Stromal cell of bone marrow (primary cell): ENCODE measurements at places on chromosomes 1 and 21.

DNA sequence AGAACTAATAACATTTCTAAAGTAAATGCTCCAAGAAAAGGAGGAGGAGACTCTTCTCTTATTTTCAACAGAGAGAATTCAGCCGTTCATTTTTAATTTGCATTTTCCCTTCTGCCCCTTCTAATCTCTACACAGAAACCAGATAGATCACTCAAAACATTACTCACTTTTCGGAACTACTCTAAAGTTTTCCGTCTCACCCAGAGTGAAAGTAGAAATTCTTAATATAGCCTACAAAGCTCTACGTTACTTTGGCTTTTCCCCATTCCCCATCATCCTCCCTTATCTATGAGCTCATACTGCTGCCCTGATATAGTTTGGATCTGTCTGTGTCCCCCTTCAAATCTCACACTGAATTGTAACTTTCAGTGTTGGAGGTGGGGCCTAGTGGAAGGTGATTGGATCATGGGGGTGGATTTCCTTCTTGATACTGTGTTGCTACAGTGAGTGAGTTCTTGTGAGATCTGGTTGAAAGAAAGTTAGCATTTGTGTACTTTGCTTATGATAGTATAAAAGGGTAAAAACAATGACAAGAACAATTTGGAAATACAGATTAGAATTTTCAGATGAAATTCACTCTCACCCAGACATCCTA lies 188.2 kb downstream of the AMY1C start:
- DNase-seq: no peak

DNA sequence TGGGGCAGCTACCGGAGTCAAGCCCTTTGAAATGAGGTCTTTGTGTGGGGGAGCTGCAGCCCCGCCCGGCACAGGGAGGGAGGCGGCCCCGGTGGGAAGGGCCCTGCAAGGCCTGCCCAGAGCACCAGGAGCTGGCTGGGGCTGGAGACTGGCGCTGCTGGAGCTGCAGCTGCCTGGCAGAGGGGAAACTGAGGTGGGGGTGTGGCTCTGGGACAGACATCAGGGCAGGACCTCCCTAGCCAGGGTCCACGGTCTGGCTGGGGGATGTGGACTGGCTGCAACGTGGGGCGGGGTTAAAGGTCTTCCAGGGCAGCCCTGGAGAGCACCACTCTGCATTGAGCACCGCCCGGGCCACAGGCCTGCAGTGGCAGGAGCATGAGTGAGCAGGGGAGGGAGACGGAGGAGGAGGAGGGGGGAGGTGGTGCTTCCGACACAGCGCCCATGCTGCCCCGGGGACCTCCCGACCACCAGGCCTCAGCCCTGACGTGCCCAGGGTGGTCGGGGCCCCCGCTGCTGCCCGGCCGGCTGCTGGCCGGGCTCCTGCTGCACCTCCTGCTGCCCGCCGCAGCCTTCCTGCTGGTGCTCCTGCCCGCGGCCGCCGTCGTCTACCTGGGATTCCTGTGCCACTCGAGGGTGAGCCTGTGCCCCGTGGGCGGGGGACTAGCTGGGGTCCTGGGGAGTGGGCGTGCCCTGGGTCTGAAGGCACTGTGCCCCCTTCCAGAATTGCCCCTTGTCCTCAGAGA lies 4.8 kb upstream of the ANKRD65 start:
- DNase-seq: no peak

DNA sequence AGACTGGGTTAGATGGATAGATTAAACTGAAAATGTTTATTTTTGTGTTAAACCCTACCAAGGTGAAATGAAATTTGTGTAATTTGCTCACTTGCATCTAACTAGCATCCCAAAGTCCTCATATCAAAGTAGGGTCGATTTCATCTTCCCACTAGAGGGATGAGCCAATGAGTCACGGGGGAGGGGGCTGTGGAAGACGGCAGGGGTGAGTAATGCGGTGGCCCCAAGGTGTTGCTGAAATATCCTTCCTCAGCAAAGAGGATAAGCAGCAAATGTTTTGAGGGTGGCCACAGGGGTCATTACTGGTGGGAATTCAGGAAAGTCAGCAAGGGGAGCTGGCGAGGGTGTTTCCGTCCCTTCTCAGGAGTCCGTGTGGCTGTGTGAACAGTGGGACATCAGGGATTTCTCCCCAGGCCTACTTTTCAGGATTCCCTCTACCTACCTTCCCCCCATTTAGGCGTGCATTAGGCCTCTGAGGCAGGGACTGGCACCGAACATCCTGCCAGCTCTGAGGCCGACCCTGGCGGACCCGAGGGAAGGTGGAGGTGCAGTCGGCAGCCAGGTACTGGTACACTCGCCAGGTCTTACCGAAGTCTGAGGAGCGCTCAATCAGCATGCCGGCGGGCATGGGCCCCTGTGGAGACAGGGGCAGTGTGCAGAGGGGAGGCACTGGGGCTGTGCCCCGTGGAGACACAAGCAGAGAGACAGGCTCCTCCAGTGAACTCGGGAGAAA lies 18.1 kb downstream of the LAMB3 start:
- no peak for DNase-seq

DNA sequence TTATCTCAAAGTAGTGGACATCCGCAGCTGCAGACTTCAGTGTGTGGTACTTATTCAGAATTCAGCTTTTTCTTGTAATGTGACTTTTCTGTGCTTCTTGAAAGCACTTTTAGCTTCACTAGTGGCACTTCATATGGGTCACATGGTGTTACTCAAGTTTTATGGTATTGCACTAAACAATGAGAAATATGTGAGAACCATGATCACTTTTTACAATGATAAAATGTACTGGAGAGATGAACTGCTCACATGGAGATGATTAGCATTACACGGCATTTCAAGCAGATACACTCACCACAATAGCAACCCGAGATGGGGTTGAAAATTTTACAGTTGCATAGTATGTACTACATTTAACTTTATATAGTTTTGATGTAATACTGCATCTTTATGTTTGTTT lies 40.1 kb upstream of the GPR52 start:
- no peak for DNase-seq

- no peak for DNase-seq
Measured at GRCh38 chr1:52867087-52867863, 24.7 kb downstream of the ZYG11A start.

- DNase-seq: no peak
Measured at GRCh38 chr1:156337888-156338179, 258 bp downstream of the CCT3 start.
